Aortic smooth muscle cell (primary cell): ENCODE measurements at places on chromosomes 16 and 17. TPM values are rescaled to one million over a fixed set of nuclear protein-coding genes. Genes with fewer than 3 reads are reported as not detected.

Gene RNF227
- 0.87 and 3.7 TPM in 2 replicates for total RNA-seq

Gene IL34
- 54.0 and 74.2 TPM in 2 replicates for total RNA-seq

Gene TM4SF5
- not detected in 2 replicates for total RNA-seq

Gene COX6A2
- total RNA-seq = not detected in 2 replicates

Gene TMC7
- total RNA-seq = 0.87 and 1.1 TPM in 2 replicates

Gene TOM1L1
- 20.9 and 28.0 TPM in 2 replicates for total RNA-seq

Gene DPEP3
- total RNA-seq = not detected in 2 replicates

Gene ATP1B2
- under 0.01 TPM in 2 replicates for total RNA-seq
